T1000 (cell line): ENCODE measurements at places on chromosomes 4 and X.
A peak's percentile ranks its signal among the peaks of the same experiment; 100 is the strongest.

DNA sequence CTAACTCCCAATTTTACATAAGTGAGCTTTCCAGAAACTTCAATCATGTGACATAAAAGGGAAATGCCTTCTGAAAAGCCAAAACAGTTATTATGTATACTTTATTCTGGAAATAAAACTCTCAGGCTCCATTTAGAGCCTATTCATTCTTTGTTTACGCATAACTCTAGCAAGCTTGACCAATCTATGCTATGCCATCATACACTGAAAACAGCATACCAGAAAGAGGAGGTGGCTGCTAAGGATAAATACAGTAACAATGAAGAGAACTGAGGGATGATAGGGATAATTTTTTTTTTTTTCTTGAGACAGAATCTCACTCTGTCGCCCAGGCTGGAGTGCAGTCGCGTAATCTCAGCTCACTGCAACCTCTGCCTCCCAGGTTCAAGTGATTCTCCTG lies 24.4 kb downstream of the CDKL2 start:
- no peak for DNase-seq

GRCh38 chr4:46274717-46275116 lies 115.2 kb downstream of the GABRA2 start:
- DNase-seq = no peak

GRCh38 chr4:112213856-112214255 lies 17.7 kb upstream of the AP1AR start:
- no peak for DNase-seq

GRCh38 chrX:45769761-45770582 lies 569.3 kb upstream of the DIPK2B start:
- DNase-seq = peak; percentile 22

- no peak for DNase-seq
Observed at GRCh38 chr4:162852642-162853041, 314.0 kb downstream of the NAF1 start.

DNA sequence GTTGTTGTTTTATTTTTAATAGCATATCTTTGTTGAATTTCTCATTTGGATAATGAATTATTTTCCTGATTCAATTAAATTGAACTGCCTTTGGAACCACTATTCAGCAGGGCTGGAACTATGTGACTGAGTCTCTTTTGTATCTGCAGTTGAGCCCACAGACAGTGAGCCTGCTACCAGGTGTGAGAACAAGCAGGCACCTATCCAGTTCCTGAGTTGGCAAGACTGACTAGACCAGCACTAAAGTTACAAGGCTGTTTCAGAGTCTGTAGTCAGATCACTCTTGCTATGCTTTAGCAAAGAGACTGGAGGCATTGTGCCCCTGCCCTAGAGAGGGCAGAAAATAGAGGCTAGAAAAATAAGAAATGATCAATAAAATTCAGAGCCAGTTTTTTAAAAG lies 237.3 kb upstream of the GRID2 start:
- no peak for DNase-seq

- no peak for DNase-seq
Observed at GRCh38 chrX:3263681-3264126, 82.7 kb downstream of the MXRA5 start.

DNA sequence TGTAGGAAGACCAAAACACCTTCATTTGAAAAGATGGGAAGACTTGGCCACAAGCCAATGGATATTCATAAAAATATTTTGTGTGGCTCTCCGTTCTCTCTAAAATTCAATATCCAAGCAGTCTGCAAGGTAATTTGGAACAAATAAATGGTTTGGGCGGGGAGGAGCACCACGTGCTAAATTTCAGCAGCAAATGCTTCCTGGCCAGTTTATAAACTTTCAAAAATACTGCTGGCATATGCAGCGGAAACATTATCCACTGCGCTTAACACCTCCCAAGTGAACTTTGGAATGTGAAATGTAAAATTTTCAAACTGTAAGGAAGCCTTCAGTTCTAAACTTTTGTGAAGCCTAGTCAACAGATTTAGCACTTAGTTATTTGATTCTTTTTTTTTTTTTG lies 191.0 kb downstream of the NSUN7 start:
- no peak for DNase-seq

DNA sequence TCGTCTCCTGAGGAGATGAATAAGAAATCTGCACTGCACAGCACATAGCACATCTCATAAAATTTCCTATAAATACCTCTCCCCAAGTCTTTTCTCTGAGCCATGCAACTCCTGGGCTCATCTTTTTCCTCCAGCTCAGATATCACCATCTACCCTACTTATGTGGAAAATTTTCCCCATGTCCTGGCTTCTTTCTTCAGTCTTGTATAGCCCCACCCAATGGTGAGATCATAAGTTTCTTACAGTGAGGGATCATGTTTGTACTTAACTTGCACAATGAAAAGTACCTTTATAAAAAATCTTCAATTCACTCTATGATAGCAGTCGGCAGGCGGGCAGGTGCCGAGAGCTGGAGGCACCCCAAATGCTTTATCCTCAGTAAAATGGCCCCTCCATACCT lies 198.6 kb upstream of the S100G start:
- DNase-seq = no peak

DNA sequence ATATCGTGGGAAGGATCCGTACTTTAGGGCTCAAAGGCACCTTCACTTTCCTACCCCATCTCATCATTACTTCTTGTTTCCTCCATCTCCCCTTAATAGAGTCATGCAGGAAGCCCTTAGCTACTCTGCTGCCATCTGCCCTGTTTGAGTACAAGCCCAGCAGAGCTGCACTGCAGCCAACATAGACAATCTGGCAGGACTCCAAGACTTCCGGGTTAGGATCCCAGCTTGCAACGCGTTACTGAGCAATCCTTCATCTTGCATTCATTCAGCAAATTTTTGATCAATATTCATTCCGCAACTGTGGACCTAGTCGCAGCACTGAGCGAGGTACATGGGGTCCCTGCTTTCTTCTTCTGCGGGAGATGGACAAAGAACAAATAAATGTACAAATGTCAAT lies 344.9 kb downstream of the BCOR start:
- no peak for DNase-seq

GRCh38 chr4:113394108-113394729 lies 344.8 kb downstream of the ANK2 start:
- DNase-seq = no peak

- DNase-seq = no peak
Observed at GRCh38 chr4:45679411-45679810, 444.4 kb downstream of the GABRG1 start.

DNA sequence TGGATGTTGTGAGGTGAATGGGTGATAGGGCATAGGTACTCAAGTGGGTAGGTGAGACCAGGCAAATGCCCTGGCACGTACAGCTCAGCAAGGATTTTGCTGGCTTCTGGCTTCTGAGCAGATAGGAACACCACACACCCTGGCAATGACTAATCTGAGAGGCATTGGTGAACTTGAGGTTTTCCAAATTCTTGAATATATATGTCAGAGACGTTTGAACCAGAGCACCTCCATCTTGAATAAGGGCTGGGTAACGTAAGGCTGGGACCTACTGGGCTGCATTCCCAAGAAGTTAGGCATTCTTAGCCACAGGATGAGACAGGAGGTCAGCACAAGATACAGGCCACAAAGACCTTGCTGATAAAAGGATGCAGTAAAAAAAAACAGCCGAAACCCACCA lies 204.5 kb downstream of the NLGN4X start:
- peak; percentile 14 for DNase-seq

DNA sequence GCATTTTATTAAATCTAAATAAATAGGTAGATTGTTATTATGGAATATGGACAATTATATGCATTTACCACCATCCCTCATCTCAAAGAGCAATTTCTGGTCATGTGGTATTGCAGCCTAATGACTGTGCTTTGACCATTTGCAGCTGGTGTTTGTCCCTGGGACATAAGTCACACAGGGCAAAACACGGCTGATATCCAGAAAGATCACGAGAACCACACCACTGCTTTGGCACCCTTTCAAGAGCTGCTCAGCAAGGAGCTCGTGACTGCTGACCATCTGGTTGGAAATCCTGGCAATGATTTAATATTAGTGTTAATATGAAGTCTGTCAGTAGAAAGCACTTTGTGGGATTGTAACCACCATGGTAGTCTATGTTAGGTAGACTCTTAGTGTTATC lies 545.0 kb downstream of the GBA3 start:
- DNase-seq = no peak

- no peak for DNase-seq
Observed at GRCh38 chr4:15444879-15445547, 17.2 kb downstream of the C1QTNF7 start.

DNA sequence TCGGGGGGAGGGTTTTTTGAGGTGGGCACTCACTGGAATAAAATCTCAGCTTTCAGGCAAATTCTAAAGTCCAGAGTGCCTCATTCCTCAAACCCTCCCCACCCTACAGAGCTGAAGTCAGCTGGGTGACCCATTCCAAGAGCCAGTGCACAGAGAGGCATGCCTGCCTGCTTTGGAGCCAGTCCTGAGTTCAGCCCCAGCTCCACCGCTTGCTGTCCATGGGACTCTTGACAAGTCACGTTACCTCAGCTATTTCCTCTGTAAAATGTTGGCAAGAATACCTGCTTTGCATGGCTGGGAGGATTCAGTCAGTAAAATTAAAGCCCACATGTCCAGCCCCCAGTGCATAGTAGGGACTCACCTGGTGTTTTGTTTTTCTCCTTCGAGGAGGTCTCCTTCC lies 125.9 kb upstream of the PJA1 start:
- DNase-seq = no peak

- DNase-seq = no peak
Observed at GRCh38 chrX:41406201-41406600, 40.9 kb upstream of the NYX start.

DNA sequence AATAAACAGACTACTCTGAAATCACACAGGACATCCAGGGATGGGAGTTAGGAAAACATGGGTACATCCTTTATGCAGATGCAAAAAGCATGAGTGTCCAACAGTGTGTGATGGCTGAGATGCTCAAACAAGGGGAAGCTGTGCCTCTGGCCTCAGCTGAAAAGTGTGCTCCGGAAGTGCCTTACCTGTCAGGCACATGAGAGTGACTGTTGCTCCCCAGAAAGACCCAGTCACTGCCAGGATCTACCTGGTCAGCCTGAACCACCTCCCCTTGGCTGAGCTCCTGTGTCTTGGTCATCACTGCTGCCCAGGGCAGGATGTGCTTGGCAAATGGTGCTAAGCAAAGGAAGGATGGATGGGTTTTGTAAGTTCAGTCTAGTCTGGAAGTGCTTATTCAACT lies 4.0 kb downstream of the PPP2R2C start:
- DNase-seq = no peak

GRCh38 chr4:21451032-21451431 lies 497.5 kb downstream of the KCNIP4 start:
- DNase-seq = peak; percentile 43

DNA sequence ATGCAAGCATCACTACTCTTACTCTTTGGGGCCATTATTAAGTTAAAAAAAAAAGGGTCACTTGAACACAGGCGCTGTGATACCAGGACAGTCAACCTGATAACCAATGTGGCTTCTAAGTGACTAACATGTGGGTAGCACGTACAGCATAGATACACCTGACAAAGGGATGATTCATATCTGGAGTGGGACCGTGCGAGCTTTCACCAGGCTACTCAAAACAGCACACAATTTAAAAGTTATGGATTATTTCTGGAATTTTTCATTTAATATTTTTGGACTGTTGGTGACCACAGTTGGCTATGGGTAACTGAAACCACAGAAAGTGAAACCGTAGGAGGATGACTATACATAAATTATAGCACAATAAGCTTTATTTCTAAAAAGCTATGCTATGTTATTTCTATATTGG lies 113.8 kb upstream of the STIM2 start:
- DNase-seq = no peak

DNA sequence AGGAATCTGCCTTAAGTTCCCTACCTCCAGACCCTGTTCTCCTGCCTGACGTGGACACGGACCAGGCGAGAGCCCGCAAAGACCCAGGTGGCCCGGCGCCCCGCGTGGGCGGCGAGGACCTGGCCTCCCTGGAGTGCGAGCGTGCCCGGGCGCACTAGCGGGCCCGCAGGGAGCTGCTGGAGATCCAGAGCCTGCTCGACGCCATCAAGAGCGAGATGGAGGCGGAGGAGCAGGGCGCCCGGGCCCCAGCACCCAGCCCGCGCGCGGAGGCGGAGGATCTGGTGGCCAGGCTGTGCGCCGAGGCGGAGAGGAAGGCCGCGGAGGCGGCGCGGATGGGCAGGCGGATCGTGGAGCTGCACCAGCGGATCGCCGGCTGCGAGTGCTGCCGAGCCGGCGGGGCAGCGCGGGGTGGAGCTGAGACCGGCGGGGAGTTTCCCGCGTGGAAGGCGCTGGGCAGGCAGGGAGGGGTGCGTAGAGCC lies 18.2 kb downstream of the MRFAP1 start:
- DNase-seq = no peak

DNA sequence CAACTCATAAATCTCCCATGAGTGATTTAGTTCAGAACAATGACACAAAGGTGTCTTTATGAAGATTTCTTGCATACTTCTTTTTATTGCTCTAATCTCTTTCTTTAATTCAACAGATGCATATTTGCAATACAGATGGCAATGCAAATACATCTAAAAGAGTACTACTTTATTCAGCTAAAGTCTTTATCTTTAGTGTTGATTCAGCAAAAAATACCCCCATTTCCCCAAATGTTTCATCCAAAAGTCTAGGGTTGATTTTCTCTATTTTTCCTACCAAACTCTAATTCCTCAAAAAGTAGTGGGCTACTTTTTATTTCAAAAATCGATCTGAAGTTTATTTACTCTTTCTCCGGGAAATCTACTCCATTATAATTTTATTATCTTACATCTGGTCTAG lies 1055.2 kb downstream of the STIM2 start:
- DNase-seq = no peak

DNA sequence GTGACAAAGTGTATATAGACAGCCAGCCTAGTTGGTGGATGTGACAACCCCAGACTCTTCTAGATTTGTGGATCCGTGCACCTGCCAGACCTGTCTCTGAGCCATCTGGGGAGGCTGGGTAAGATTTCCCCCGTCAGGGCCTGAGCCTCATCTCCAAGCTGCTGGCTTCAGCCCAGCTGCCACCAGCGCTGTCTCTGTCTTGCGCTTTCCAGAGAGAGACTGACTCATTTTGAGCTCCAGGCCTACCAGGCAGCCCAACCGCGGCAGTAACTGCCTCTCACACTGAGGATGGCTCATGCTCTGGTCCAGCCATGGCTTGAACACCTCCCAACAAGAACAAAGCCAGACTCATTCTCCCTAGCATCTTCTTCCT lies 26.4 kb downstream of the NOP14 start:
- peak; percentile 40 for DNase-seq

DNA sequence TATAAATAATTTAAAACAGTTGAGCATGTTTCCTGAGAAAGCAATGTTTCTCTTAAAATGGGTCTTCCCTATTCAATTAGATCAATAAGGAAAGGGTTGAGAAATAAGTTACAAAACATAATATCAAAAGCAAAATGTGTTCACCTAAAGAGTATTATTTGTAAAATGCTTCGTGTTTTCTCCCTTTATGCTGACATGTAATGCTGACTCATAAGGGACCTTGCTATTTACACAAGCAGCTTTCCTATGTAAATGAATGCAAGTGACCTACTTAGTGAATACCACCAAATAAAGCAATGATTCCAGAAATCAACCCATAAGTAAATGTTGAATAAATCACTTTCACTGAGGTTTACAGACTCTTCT lies 91.5 kb downstream of the ELOVL6 start:
- DNase-seq = no peak
